ENCODE measurements at places on chromosomes 3 and 15. TPM values are rescaled to one million over a fixed set of nuclear protein-coding genes. Genes with fewer than 3 reads are reported as not detected.

DNA sequence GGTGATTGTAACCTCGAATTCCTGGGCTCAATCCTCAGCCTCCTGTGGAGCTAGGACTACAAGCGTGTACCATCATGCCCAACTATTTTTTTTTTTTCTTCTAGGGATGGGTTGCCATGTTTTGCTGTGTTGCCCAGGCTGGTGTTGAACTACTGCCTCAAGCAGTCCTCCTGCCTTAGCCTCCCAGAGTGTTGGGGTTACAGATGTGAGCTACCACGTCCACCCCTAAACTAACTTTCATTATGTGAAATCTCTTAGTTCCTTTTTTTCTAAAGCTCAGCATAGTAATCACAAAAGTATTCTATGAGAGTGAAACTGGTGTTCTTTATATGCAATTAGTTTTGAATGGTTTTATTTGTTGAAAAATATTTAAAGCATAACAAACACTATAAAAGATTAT lies 92.1 kb downstream of the XRN1 start:
- no peak for DNase-seq

NDN gene
- total RNA-seq = 2.9 TPM

CPNE4 gene
- total RNA-seq = not detected

GRCh38 chr3:127411083-127411727 lies 123.4 kb upstream of the PRR20G start:
- no peak for DNase-seq

DNA sequence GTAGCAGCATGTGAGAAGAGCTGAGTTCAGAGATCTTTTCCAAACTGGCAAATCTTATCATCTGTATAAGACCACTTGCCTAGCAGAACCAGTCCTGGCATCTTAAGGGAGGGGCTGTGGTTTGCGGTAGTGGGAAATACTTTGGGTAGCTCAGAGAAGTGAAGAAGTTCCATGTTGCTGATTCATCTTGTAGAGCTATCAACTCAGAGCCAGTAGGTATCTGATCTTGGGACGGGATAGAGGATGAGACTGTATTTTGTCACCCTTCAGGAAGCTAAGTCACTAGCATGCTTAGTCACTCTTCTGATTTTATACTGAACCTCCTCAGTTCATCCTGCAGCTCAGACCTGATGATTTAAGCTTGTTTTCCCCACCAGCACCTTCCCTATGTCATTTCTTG lies 211.4 kb downstream of the NR1D2 start:
- no peak for DNase-seq

DNA sequence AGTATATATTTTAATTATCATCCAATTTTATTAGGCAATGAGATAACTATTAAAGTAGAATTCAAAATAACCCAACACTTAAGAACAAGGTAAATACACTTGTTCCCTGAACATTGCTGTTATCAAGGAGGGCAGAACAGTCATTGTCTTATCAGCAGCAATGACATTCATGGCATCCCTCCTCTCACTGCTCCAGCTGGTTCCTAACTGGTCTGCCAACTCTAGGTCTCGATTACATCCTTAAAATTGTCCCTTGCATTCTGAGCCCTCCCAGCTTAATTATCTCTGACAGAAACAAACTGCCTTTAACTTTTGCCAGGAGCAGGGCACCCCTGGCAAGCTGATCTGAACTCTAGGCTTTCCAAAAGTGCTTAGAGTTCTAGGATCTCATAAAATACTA lies 14.0 kb upstream of the DYNC1LI1 start:
- no peak for DNase-seq

GRCh38 chr15:25446076-25446475 lies 7.3 kb upstream of the UBE3A start:
- no peak for DNase-seq

CGNL1 gene
- total RNA-seq = 27.2 TPM

PIGBOS1 gene
- 6.0 TPM for total RNA-seq

GRCh38 chr15:42721016-42721415 lies 15.9 kb downstream of the CDAN1 start:
- DNase-seq = no peak
